ENCODE measurements at places on chromosomes 2 and 18. TPM values are rescaled to one million over a fixed set of nuclear protein-coding genes. Genes with fewer than 3 reads are reported as not detected.

The FOXI3 gene
- 0.27 TPM for total RNA-seq

The ANKRD44 gene
- 10.8 TPM for total RNA-seq

The ELOA2 gene
- total RNA-seq: not detected

The ERBB4 gene
- 8.5 TPM for total RNA-seq

The PDE11A gene
- total RNA-seq: 25.6 TPM

The PHOSPHO2 gene
- total RNA-seq: 9.4 TPM

The TIGD1 gene
- 11.2 TPM for total RNA-seq

The MROH2A gene
- not detected for total RNA-seq

- no peak overlapping the region for H3K4me3 ChIP-seq
- no peak for DNase-seq
- H3K27ac ChIP-seq: no peak overlapping the region
- H3K36me3 ChIP-seq: no peaks in the 10 kb centered on the region
- H3K27me3 ChIP-seq: no peaks in the 10 kb centered on the region
Measured at GRCh38 chr2:10185046-10185445, 62.5 kb downstream of the RRM2 start.

DNA sequence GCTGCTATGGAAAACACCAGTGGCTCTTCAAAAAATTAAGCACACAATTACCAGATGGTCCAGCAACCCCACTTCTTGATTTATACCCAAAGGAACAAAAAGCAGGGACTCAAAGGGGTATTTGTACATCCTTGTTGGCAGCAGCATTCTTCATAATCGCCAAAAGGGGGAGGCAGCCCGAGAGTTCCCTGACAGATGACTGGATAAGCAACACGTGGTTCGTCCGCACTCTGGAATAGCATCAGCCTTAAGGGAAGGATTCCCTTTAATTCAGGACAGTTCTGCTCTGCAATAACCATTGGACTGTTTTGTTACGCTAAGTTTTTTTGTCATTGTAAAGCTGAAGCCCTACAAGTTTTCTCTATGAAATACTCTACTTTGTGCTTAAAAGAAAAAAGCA lies 76.7 kb upstream of the TWIST2 start:
- H3K4me1 ChIP-seq: peaks cover 9% of the 10 kb centered on the region
- H3K27ac ChIP-seq: no peak overlapping the region
- no peak overlapping the region for H3K4me3 ChIP-seq
- peaks cover 82% of the 10 kb centered on the region for H3K27me3 ChIP-seq

DNA sequence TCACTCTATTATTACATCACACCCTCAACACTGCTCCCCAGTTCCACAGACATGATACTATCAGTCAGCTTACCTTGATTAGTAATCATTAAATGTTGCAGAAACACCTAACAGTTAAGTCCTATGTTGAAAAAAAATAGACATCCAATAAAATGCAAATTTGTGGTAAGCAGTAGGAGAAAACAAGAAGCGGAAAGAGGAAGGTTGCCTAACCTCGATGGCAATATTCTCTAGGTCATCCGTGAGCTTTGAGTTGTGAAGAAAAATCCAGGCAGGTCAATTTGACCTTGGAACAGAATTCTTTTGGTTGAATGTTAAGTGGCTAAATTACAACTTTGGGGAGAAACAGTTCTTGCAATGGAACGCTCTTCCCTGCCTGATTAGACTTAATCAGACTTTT lies 264.4 kb downstream of the AFF3 start:
- H3K27me3 ChIP-seq: no peaks in the 10 kb centered on the region
- peaks cover 70% of the 10 kb centered on the region for H3K4me1 ChIP-seq
- no peak overlapping the region for H3K4me3 ChIP-seq
- DNase-seq: no peak
- H3K27ac ChIP-seq: no peak overlapping the region

GRCh38 chr18:3912705-3913104 lies 462.7 kb downstream of the TGIF1 start:
- no peaks in the 10 kb centered on the region for H3K36me3 ChIP-seq
- H3K27me3 ChIP-seq: no peaks in the 10 kb centered on the region
- no peak overlapping the region for H3K4me3 ChIP-seq
- no peak for DNase-seq
- H3K27ac ChIP-seq: no peak overlapping the region

- H3K4me3 ChIP-seq: no peak overlapping the region
- H3K27me3 ChIP-seq: peaks cover 56% of the 10 kb centered on the region
- H3K27ac ChIP-seq: no peak overlapping the region
- no peaks in the 10 kb centered on the region for H3K4me1 ChIP-seq
- no peaks in the 10 kb centered on the region for H3K36me3 ChIP-seq
Measured at GRCh38 chr2:206700156-206700555, 18.0 kb downstream of the DYTN start.

DNA sequence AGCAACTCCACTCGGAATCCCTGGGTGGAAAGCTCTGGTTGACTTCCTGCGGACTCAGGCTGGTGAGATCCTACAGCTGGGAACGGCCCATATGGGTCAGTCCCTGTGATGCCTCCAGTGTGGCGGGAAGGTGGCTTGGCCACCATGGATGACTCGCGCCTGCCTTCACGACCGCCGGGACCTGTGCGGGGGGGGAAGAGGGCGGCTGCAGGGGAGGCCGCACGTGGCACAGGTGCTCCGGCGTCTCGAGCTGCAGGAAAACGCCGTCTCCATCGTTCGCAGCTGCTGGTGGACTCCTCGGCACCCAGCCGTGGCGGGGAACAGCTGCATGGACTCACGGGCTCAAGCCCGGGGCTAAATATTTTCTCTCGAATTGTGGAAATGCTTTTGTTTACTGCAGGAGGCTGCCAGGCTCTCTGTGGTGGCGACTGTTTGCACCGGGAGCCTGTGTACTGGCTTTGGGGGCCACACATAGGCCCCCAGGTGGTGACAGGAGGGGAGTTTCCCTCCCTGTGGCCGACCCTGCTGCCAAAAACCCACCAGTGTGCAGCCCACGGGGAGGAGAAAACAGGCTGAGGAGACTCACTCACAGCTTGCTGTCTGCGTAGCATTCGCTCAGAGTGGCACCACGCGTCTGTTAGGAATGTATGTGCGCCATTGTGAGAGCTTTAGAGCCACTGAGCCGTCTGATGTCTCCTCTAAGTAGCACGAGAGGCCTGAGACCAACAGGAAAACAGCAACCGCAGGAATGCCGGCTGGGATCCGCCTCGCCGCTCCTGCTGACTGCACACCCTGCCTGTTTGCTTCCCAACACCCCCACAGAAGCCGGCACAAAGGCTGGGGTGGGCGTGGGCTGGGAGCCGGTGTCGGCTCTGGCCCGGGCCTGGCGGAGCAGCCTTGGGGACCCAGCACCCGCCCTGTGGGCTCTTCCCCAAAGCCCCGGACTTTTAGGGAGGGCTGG lies 89.2 kb downstream of the NFATC1 start:
- H3K27me3 ChIP-seq: no peaks in the 10 kb centered on the region
- peak overlapping the region; percentile 85 for H3K27ac ChIP-seq
- no peak for DNase-seq
- H3K4me3 ChIP-seq: no peak overlapping the region

DNA sequence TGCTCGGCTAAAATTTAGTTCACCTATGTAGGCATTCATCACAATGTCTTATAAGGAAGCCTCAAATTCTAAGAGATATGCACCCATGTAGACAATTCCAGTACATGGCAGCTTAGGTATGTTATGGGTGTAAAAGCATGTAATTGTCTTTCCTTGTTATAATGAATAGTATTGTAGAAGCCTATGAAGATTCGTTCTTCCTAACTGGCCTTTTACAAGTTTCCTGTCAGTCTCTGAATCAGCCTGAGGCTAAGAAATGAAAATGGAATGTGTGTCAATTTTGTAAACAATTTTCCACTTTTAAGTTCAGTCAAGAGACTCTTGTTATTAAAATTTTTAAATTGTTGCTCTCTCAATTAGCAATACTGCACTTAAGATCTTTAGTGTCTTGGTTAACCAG lies 189.9 kb upstream of the GALNT5 start:
- DNase-seq: no peak
- H3K36me3 ChIP-seq: no peaks in the 10 kb centered on the region
- H3K4me1 ChIP-seq: no peaks in the 10 kb centered on the region
- H3K27ac ChIP-seq: no peak overlapping the region
- H3K27me3 ChIP-seq: peaks cover 9% of the 10 kb centered on the region

GRCh38 chr2:65999103-65999502 lies 435.8 kb upstream of the MEIS1 start:
- H3K27me3 ChIP-seq: no peaks in the 10 kb centered on the region
- H3K4me3 ChIP-seq: no peak overlapping the region
- no peak overlapping the region for H3K27ac ChIP-seq

DNA sequence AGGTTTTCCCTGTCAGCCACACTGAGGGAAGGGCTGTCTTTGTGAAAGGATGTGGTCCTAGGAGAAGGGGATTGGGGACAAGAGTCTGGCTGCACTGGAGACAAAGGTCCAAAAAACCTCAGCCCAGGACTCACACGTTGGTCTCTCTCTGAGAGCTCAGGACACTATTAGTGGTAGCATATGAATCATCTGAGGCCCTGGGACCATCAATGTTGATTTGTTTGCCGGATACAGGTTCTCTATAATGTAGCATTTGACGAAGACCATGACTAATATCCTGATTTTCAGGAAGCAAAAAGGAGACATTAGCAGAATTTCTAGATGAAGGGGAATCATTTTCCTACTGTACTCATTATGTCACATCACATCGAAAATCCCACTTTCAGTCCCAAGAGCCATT lies 22.2 kb upstream of the DNAH6 start:
- peaks cover 12% of the 10 kb centered on the region for H3K27me3 ChIP-seq
- H3K4me1 ChIP-seq: no peaks in the 10 kb centered on the region
- no peak overlapping the region for H3K27ac ChIP-seq
- no peak for DNase-seq
- no peak overlapping the region for H3K4me3 ChIP-seq

DNA sequence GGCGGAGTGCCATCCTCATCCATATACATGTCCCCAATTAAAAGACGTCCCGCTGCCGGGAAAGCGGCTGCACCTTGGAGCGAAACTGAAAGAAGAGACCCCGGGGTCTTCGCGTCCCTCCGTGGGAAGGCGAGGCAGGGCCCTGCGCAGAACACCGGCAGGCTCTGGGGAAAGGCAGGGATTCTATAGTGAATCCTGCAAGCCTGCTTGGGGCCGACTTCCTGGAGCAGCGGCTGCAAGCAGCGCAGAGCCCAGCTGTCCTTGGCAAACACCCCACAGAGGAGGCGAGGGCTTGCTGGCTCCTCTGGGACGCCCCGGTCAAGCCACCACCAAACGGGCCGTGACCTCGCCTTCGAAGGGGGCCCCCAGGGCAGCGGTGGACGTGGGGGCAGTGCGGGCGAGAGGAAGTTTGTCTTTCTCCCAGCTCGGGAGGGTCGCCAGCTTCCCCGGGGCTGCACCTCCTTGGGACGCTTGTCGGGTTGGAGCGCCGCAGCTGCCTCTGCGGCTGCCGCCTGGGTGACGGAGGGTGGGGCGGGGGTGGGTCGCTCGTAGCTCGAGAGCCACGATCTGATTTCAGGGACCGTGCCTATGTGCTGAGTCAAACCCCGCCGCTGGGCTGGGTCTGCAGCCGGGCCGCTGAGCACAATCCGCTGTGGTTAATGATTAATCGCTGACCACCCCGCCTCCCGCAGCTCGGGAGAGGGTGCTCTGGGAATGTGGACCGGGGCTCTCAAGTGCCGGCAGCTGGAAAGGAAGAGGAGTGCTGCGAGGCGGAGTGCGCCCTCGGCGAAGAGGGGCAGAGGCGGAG lies 486 bp upstream of the GPR39 start:
- peak overlapping the region; percentile 79 for H3K4me3 ChIP-seq

GRCh38 chr18:71374294-71375000 lies 1085.6 kb downstream of the SOCS6 start:
- no peaks in the 10 kb centered on the region for H3K36me3 ChIP-seq
- peaks cover 14% of the 10 kb centered on the region for H3K27me3 ChIP-seq
- no peak overlapping the region for H3K4me3 ChIP-seq
- no peak overlapping the region for H3K27ac ChIP-seq
- peaks cover 7% of the 10 kb centered on the region for H3K4me1 ChIP-seq
- no peak for DNase-seq

DNA sequence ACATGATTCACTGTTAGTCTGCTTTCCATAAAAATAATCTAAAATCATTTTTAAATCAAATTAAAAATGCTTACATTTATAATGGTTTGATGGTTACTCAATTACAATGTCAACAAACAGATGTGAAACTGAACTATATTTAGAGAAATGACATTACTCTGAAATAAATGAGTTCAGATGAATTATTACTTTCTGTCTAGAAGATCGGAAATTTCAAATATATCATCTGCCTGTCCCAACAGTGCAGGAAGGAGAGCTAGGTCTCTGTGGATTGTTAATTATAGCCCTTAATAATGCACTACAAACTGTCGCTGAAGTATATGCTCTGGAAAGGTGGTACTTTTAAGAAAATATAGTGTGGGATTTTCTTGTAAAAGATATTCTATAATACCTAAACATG lies 109.8 kb downstream of the DSEL start:
- no peak overlapping the region for H3K4me3 ChIP-seq
- no peaks in the 10 kb centered on the region for H3K27me3 ChIP-seq
- no peaks in the 10 kb centered on the region for H3K36me3 ChIP-seq
- no peak overlapping the region for H3K27ac ChIP-seq

GRCh38 chr2:11583840-11584524 lies 50.1 kb downstream of the GREB1 start:
- peak overlapping the region; percentile 72 for H3K27ac ChIP-seq
- no peaks in the 10 kb centered on the region for H3K36me3 ChIP-seq
- peak; percentile 82 for DNase-seq
- peaks cover 5% of the 10 kb centered on the region for H3K4me1 ChIP-seq

DNA sequence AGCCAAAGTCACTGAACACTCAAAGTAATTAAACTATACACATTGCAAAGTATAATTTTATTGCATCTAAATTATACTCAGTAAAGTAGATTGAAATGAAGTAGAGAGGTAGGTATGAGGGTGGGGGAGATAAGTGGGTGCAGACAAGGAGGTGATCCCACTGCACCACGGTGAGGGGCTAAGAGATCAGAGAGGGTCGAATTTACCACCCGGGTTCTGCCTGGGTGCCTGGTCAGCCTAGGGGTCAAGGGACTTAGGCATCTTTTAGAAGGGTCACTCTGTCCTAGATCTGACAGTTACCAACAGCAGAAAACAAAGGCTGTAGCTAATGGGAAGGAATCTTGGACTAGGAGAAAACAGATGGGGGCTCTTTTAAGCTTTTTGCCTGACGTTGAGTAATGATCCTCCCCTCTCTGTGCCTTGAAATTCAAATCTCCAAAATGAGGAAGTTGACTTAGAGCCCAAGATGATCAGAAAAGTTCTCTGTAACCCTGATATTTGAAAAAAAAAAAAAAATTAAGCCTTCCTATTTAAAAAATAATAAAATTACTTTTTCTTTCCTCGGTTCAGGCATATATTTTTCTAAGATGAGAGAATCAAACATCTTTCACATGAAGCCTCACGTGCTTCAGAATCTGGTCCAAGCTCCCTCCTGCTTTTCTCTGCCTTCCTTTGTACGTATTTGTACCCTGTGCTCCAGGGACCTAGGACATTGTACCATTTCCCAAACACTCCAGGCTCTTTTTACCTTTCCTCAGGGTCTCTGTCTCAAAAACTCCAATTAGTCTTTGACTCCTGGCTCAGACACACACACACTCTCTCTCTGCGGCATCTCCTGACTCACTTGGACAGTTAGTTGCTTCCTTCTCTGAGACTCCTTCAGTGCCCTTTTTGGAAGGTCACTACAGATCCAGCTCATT lies 353.9 kb downstream of the CYRIA start:
- no peak overlapping the region for H3K4me3 ChIP-seq
- H3K36me3 ChIP-seq: no peaks in the 10 kb centered on the region
- H3K27me3 ChIP-seq: no peaks in the 10 kb centered on the region
- peaks cover 5% of the 10 kb centered on the region for H3K4me1 ChIP-seq
- no peak for DNase-seq

GRCh38 chr2:30410217-30410616 lies 36.8 kb upstream of the LCLAT1 start:
- H3K4me3 ChIP-seq: no peak overlapping the region
- peaks cover 48% of the 10 kb centered on the region for H3K4me1 ChIP-seq
- peaks cover 11% of the 10 kb centered on the region for H3K27me3 ChIP-seq
- no peaks in the 10 kb centered on the region for H3K36me3 ChIP-seq

GRCh38 chr2:100405403-100406119 lies 11.9 kb downstream of the CHST10 start:
- no peak overlapping the region for H3K4me3 ChIP-seq
- peaks cover 5% of the 10 kb centered on the region for H3K4me1 ChIP-seq
- no peak for DNase-seq
- H3K27ac ChIP-seq: no peak overlapping the region
- no peaks in the 10 kb centered on the region for H3K27me3 ChIP-seq

All from mesothelial cell of epicardium (in vitro differentiated cells).